ENCODE measurements at places on chromosomes 1 and 21.

GRCh38 chr1:224498574-224499170 is 64.1 kb upstream of the WDR26 start:
- DNase-seq: peak; percentile 71

DNA sequence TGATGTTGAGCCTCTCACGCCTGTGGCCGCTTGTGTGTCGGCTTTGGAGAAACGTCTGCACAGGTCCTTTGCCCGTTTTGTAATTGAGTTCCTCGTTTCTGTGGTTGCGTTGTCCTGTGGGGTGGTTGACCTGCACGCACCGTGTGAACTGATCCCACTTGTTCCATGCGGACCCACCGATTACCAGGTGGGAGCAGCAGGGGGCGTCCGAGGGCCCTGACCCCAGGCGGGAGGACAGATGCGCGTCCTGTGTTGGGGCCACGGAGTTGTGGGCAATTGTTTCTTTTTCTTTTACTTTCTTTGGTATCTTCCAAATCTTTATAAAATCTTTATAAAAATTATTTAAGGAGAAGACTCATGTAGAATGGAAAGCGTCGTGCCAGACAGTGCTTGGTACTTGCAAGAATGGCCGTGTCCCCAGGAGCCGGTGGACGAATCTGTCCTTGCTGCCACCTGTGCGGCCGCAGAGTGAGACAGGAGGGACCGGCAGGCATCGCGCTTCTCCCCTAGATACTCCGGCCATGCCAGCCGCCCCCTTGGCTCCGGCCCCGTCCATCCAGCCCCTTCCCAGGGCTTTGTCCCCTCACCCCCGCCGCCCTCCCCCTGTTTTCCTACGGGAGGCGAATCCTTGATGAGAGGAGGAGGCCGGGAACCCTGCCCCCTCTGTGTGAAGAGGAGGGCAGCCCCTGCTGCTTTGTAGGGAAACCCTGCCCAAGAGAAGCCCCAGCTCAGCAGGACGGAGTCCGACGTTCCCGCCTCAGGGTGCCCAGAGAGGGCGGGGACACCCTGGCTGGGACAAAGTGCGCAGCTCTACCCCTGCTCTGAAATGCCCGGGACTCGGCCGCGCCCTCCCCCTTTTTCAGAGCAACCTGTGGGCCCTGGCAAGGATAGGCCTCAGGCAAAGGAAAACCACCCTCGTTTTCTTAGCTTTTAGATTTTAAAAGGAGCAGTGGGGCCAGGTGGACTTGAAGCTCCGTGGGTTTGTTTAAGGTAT is 41.7 kb downstream of the PRKCZ start:
- DNase-seq: no peak

DNA sequence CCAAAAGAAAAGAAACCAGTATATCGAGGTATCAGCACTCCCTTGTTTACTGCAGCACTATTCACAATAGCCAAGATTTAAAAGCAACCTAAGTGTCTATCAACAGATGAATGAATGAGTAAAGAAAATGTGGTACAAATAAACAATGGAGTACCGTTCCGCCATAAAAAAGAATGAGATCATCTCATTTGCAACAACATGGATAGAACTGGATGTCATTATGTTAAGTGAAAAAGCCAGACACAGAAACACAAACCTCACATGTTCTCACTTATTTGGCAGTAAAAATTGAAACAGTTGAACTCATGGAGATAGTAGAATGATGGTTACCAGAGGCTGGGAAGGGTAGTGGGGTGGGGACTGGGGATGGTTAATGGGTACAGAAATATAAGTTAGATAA is 4.3 kb upstream of the GNG5 start:
- DNase-seq: no peak

DNA sequence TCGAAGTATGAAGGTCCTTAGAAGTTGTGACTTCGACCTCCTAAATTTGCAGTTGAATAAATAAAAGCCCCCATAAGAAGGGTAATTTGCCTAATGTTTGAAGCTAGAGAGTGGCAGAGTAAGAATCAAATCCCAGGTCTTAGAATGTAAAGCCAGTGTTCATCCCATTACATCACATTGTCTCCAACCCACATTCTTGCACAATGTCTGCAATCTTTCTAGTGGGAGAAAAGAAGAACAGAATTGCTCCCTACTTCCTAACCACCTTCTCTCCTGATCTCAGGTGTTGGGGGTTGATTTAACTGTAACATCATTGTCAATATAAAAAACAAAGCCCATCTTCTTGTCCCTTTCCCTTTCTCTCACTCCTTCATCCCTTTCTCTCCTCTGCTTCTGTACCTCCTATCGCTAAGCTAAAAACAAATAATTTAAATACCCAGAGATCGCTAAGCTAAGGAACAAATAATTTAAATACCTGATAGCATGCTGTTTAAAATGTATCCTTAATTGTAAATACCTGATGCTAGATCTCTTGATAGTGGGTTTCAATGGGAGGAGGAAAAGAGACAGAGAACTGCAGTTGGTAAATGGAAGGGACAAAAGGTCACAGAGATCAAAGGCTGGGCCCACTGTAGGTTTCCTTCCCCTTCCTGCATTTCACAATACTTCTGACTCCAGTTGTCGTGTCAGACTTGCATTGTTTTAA is 32.1 kb upstream of the CCDC190 start:
- DNase-seq: peak; percentile 84
